ENCODE measurements at places on chromosomes 6 and 20.

DNA sequence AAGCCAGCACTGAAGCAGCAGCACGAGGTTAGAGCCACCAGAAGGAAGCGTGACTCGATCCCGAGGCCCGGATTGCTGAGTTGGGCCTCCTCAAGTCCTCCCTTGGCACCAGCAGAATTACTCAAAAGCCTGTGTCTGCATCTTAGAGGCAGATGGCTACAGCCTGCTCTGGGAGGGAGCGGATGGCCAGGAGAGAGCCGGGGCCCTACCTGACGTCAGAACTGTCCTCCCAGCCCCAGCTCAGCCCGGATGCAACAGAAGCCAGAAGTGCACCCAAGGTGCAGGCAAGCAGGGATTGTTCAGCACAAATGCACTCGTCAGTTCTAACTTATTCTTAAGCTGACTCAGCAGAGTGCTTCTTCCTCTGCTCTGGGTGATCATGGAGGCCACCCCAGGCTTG is 155.5 kb upstream of the RPS6KA2 start:
- DNase-seq: no peak

DNA sequence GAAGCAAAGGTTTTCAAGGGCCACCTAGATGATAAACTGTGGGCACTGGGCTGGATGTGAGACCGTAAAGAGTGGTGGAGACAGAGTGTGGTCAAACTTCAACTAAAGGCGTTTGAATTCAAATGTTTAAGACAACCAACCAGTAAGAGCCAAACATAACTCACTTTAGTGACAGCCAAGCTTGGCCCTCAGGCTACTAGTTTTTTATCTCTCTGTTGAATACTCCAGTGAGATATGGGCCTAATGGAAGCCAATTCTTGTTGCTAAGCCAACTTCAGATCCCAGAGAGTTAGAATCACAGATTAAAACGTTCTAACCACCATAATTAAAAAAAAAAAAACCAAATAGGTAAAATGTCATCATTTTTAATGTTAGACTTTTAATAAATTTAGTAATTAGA is 57.3 kb downstream of the TRMT6 start:
- no peak for DNase-seq

- DNase-seq: peak; percentile 46
These were observed 98.9 kb upstream of the ZNF217 start for GRCh38 chr20:53692465-53693067.

DNA sequence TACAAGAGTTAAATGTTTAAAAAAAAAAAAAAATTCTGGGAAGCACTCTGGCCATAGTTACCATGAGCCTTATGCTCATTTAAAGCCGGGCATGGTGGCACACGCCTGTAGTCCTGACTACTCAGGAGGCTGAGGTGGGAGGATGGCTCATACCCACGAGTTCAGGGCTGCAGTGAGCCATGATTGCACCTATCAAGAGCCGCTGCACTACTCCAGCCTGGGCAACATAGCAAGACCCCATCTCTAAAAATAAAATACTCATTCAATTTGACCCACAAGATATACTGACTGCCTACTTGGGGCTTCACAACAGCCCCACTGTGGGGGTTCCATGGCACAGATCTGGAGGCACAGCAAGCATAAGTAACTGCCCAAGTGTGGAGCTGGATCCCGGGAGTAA is 112.0 kb upstream of the NFATC2 start:
- no peak for DNase-seq

- no peak for DNase-seq
These were observed 1.5 kb downstream of the HM13 start for GRCh38 chr20:31515775-31516107.

DNA sequence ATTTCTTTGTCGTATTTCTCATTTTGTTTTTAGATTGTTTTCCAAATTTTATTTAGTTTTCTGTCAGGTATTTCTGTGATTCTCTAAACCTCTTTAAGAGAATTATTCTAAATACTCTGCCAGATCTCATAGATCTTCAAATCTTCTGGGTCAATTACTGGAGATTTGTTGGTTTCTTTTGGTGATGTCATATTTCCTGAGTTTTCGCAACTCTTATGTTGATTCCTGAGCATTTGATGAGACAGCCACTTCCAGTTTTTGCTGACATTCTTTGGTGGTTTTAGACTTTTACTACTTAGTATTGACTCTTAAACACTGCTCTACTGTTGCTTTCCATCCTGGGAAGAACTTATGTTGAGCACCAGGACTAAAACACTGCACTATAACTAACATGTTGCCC is 21.9 kb downstream of the ADGB start:
- DNase-seq: no peak

- no peak for DNase-seq
These were observed 14.5 kb upstream of the RAMACL start for GRCh38 chr6:166600931-166601330.

- DNase-seq: no peak
These were observed 253.6 kb upstream of the EXOC2 start for GRCh38 chr6:946546-946945.

- no peak for DNase-seq
These were observed 689.1 kb upstream of the EYS start for GRCh38 chr6:66396145-66396544.
